ENCODE measurements at places on chromosomes 5 and 9. TPM values are rescaled to one million over a fixed set of nuclear protein-coding genes. Genes with fewer than 3 reads are reported as not detected.

FOXD4L4 gene
- total RNA-seq: 0.32 TPM

IL9 gene
- not detected for total RNA-seq

NEUROG1 gene
- not detected for total RNA-seq

BARX1 gene
- not detected for total RNA-seq

ANAPC2 gene
- 27.1 TPM for total RNA-seq

IL17B gene
- not detected for total RNA-seq

TBC1D2 gene
- total RNA-seq: 4.4 TPM

ITK gene
- total RNA-seq: under 0.01 TPM

Measured in bronchial smooth muscle cell (primary cell).